ENCODE measurements at places on chromosomes 1 and 21. TPM values are rescaled to one million over a fixed set of nuclear protein-coding genes. Genes with fewer than 3 reads are reported as not detected.

DNA sequence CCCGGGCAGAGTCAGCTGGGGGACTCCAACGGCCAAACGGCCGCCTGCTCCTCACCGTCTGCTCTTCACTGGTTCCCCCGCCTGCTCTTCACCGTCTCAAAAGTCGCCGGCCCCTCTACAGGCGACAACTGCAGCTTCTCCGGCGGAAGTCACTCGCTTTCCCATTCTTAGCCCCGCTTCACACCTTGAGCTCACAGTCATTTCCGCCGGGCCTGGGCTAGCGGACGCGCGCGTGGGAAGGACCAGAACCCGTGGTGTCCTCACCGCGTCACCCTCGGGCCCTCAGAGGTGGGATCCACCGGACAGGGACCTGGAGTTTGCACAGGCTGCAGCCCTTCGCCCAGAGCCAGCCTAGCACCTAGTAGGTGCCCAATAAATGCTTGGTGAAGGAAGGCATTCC is 27.9 kb upstream of the HJV start:
- no peak for DNase-seq

- DNase-seq = no peak
Measured at GRCh38 chr21:36705679-36706481, 7.0 kb downstream of the SIM2 start.

- no peak for DNase-seq
Measured at GRCh38 chr1:174742805-174743653, 256.7 kb upstream of the CACYBP start.

- no peak for DNase-seq
Measured at GRCh38 chr1:67608661-67609576, 76.1 kb upstream of the GADD45A start.

DNA sequence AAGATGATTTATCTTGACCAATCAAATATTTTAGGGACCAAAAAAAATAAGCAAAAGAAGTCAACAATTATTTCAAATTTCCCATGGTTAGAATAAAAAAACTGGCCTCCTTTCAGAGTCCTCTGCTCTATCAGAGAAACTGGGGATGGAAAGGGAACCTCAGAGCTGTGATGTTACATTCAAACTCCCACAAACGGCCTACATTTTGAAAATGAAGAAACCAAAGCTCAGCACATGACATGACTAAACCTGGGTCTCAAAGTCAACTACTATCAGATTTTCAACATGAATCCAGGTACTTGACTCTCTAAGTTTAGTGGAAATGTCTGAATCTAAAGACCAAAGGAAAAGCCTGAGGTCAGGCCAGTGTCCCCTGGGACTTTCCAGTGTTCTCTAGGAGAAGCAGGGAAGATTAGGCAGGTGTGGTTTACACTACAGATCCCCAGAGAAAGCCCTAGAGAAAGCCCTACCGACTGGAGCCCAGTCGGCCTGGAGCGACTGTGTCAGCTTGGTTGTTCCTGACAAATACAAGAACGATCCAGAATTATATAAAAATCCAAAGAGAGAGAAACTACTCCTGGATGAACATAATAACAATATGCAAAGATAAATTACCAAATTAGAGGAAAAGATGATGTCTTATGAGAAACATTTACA is 24.8 kb downstream of the JAK1 start:
- no peak for DNase-seq

DNA sequence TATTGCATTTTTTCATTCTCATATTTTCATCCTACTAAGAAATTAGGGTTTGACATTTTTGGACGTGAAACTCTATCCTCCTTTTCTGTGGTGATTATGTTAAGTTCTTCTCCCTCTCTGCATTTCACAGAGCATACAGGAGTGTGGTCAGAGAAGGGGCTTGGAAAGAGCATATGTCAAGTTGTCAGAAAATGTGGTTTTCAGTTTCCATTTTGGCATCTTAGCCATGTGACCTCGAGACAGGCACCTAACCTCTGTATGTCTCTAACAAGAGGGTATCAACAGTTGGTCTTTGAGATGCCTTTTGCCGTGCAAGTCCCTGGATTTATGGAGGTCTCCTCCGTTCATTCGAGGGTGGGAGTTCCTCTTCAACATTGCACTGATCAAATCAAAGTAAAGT is 140.7 kb downstream of the CYYR1 start:
- no peak for DNase-seq

- no peak for DNase-seq
Measured at GRCh38 chr1:171286032-171286705, 27.8 kb upstream of the FMO4 start.

PM20D1 gene
- total RNA-seq = 0.33 TPM

NR1I3 gene
- total RNA-seq = not detected

OXCT2 gene
- not detected for total RNA-seq

Data from breast epithelium (tissue), 4 donors.